ENCODE measurements at places on chromosomes 7 and 10.

DNA sequence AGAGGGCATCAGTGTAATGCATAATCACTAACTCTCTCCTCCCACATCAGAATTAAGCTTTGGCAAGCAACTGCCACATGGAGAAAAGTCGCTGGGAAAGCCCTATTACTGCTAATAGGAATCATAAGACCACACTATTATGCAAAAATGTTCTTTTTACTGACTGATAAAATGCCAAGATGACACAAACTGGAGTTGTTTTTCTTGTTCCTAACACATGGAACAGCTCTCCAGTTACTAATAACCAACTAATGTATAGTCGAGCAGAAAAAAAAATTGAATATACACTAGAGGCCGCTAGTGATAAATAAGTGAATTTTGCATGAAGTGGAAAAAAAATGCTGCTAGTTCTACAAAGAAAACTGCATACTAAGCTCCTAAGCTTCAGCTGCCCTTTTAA is 165.6 kb downstream of the TPK1 start:
- no peak for DNase-seq

DNA sequence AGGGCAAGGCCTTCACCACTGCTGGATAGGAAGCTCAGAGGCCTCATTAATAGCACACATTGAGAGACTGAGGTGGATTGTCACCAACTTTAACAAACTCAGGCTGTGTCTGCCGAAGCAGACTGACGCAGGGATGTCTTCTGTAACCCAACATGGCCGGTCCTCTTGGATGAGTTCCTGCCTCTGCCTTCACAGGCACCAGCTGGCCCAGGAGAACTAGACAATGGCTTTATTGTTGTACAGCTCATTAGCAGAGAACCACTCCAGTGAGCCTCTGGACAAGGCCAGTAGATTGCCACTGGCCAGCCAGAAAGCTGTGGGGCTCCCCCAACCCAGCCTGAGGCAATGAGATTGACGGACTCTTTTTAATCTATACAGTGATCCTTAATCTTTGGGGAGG is 9.4 kb downstream of the NODAL start:
- no peak for DNase-seq

DNA sequence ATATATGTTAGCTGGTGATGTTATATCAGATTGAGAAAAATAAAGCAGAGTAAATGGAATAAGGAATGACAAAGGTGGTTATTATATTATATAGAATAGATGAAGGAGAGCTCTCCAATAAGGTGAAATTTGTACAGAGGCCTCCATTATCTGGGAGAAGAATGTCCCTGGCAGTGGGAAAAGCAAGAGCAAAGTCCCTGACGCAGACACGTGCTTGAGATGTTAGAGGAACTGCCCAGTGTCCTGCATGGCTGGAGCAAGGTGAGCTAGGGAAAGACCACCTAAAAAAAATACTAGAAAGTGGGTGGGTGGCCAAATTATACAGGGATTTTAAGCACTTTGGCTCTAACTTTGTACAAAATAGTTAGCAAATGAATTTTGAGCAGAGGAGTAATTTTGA is 120.7 kb downstream of the MDFIC start:
- no peak for DNase-seq

DNA sequence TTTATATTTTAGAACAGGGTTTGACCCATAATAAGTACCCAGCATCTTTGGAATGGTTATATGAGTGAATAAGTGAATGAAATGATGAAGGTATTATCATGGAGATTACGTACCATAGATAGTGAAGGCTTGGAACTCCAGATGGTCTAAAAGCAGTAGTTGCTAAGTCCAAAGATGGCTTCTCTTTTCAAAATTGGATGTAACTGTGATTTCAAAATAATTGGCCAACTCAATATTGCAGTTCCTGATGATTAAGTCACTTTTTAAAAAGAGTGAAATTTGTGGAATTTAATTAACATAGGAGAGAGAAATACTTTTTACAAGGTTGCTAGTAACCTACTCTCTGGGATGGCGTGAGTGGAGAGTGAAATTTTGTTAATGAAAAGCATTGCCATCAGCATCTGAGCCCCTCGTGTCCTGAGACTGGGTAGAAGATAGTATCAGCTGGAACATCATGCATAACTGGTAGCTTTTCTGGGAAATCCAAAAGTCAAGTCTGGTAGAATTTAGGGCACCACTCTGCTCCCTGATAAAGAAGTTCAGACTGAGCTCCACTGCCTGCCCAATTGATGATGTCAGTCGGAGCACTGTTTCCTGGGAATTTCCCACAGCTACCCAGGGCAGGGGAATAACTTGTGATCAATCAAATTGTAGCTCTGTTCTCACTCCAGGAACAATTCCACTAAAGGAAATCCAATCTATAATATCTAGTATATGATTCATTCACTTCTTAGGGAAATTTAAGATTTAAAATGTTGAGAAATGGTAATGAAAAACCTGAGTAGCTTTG is 3.2 kb downstream of the GPR141 start:
- no peak for DNase-seq

DNA sequence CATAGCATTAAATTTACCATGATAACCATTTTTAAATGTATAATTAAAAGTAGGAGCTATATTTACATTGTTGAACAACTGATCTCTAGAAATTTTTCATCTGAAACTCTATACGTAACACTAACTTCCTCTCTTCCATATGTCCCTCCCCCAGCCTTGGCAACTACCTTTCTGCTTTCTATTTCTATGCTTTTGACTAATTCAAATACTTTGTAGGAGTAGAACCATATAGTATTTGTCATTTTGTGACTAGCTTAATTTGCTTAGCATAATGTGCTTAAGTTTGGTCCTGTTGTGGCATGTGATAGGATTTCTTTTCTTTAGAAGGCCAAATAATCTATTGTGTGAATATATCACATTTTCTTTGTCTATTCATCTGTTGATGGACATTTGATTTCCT is 225.3 kb upstream of the POT1 start:
- no peak for DNase-seq

DNA sequence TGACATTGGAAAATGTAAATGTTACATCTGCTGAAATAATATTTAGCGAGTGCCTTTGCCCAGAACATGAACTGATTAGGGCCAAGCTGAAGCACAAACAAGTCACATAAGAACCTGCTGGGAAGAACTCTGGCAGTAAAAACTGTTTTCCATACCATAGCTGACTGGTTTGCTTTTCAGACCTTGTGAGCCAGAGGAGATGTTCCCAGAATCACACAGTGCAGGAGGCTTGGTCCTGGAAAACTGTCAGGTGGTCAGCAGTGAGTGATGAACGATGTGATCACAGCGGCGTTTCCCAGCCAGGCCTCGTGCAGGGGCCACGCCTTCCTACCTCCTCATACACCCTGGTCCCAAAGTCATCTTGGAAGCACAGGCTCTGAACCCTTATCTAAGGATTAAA is 164.2 kb upstream of the EEPD1 start:
- DNase-seq = no peak

GRCh38 chr10:20993389-20993788 is 96.3 kb upstream of the NEBL start:
- no peak for DNase-seq
